Neural crest cell (in vitro differentiated cells): ENCODE measurements at places on chromosomes 6 and 20.
A peak's percentile ranks its signal among the peaks of the same experiment; 100 is the strongest.

DNA sequence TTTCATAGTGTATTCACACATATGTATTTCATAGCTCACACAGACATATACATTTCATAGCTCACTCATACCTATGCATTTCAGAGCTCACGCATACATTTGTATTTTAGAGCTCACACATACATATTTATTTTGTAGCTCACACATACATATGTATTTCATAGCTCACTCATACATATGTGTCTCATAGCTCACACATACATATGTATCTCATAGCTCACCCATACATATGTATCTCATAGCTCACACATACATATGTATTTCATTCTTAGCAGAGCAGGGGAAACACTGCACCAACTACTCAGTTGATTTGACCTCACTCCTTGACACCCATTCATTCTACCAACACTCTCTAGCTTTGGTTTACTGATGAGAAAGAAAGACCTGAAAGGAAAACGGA, 713.6 kb downstream of the QKI start:
- H3K27ac ChIP-seq = no peak overlapping the region
- no peaks in the 10 kb centered on the region for H3K27me3 ChIP-seq
- H3K36me3 ChIP-seq = peaks cover 6% of the 10 kb centered on the region

DNA sequence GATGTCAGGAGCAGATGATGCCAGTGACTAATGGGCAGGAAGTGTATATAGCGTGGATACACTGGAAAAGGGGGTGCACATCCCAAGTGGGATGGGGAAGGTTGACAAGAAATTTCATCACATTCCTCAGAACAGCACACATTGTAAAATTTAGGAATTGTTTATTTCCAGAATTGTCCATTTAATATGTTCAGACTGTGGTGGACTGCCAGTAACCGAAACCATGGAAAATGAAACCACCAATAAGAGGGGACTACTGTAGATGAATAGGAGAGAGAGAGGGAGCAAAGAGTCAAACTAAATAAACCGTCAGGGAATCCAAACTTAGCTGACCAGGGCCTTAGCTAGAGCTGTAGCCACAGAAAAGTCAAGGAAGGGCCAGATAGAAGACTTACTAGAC, 164.4 kb upstream of the PRDM1 start:
- DNase-seq = no peak
- no peak overlapping the region for H3K27ac ChIP-seq
- no peaks in the 10 kb centered on the region for H3K36me3 ChIP-seq
- no peak overlapping the region for H3K4me3 ChIP-seq
- H3K4me1 ChIP-seq = no peaks in the 10 kb centered on the region
- H3K27me3 ChIP-seq = no peaks in the 10 kb centered on the region

- no peaks in the 10 kb centered on the region for H3K36me3 ChIP-seq
- H3K27ac ChIP-seq = no peak overlapping the region
- no peaks in the 10 kb centered on the region for H3K4me1 ChIP-seq
- H3K4me3 ChIP-seq = no peak overlapping the region
Measured at GRCh38 chr6:130529569-130530149, 163.8 kb downstream of the TMEM200A start.

DNA sequence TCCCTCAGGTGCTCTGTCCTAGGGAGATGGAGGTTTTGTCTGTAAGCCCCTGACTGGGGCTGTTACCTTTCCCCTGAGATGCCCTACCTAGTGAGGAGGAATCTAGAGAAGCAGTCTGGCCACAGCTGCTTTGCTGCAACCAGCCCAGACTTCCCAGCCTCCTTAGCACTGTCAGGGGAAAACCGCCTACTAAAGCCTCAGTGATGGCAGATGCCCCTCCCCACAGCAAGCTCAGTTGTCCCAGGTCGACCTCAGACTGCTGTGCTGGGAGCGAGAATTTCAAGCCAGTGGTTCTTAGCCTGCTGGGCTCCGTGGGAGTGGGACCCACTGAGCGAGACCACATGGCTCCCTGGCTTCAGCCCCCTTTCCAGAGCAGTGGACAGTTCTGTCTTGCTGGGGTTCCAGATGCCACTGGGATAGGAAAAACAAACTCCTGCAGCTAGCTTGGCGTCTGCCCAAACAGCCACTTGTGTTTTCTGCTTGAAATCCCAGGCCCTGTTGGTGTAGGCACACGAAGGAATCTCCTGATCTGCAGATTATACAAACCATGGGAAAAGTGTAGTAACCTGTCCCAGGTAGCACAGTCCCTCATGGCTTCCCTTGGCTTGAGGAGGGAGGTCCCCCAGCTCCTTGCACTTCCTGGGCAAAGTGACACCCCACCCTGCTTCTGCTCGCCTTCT, 146.4 kb upstream of the PROKR2 start:
- no peak overlapping the region for H3K4me3 ChIP-seq
- no peaks in the 10 kb centered on the region for H3K4me1 ChIP-seq
- H3K27ac ChIP-seq = no peak overlapping the region
- peaks cover 3% of the 10 kb centered on the region for H3K36me3 ChIP-seq
- H3K27me3 ChIP-seq = peaks cover 46% of the 10 kb centered on the region

DNA sequence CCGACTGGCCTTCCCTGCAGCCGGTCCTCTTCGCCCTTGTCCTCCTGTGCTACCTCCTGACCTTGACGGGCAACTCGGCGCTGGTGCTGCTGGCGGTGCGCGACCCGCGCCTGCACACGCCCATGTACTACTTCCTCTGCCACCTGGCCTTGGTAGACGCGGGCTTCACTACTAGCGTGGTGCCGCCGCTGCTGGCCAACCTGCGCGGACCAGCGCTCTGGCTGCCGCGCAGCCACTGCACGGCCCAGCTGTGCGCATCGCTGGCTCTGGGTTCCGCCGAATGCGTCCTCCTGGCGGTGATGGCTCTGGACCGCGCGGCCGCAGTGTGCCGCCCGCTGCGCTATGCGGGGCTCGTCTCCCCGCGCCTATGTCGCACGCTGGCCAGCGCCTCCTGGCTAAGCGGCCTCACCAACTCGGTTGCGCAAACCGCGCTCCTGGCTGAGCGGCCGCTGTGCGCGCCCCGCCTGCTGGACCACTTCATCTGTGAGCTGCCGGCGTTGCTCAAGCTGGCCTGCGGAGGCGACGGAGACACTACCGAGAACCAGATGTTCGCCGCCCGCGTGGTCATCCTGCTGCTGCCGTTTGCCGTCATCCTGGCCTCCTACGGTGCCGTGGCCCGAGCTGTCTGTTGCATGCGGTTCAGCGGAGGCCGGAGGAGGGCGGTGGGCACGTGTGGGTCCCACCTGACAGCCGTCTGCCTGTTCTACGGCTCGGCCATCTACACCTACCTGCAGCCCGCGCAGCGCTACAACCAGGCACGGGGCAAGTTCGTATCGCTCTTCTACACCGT, 6.1 kb downstream of the UBD start:
- no peak overlapping the region for H3K27ac ChIP-seq
- H3K4me3 ChIP-seq = peak overlapping the region; percentile 54
- peaks cover 6% of the 10 kb centered on the region for H3K4me1 ChIP-seq
- H3K27me3 ChIP-seq = peaks cover 99% of the 10 kb centered on the region
- no peaks in the 10 kb centered on the region for H3K36me3 ChIP-seq

DNA sequence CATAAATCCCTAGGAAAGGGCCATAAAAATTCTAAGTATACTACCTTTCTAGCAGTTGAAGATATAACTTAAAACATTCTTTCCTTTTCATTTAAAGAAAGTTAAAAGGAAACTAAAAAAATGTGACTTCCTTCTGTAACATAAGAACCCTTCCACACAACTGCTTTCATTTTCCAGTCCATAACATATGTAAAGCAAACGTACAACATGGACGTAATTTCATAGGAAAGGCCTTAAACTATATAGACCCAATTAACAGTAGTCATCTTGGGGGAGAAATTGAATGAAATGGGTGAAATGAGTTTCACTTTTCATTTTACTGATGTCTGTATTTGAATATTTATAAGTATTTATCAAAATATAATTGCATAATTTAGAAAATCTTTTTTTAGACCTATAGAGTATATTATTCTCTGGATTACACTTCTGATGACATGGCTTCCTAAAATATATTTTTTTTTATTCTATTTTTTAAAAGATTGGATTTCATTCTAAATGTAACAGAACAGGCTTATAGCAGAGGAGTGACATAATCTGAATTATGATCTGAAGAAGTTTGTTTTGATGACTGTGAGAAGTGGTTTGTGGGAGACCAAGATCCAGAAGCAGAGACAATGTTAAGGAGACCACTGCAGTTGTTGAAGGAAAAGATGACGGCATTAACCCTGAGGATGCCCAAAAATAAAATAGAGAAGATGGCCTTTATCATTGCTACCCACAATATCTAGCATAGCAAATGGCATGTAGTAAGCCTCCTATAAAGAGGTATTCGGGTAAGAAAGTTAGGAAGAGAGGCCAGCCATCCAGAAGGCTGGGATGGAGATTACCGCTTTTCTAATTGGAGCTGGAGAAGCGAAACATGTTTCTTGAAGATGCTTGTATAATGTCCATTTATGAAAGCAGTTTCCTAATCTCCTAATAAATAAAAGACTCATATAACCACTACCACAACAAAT, 260.4 kb downstream of the PTPRK start:
- H3K27ac ChIP-seq = no peak overlapping the region
- H3K27me3 ChIP-seq = no peaks in the 10 kb centered on the region
- H3K36me3 ChIP-seq = peaks cover 3% of the 10 kb centered on the region
- no peak for DNase-seq
- H3K4me1 ChIP-seq = no peaks in the 10 kb centered on the region

DNA sequence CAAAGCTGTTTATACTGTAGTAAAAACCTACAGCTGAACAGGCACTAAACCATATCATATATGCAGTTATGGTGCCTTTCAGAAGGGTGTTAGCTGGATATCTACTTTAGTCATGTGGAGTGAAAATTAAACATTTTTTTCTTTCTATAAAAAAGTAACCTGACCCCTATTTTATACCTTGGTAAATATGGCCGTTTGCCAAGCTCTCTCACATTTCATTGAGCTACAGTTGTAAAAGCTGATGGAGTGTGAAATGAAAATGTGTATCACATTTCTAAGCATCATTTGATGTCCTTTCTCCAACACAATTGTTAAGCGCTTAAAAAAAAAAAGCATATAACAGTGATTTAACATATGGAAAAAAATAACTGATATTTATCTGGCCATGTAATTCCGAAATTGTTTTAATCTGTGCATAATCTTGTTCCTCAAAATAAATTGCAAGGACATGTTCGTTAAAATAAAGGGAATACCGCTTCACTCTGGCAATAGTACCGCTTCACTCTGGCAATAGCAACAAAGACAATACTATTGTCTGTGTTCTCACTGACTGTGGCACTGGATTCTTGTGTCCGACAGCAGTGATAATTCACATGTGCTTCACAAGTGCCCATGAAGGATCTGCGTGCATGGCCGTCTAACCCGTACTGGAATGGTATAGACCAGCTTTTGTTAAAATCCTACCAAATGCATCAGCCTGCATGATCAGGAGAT, 391.8 kb upstream of the SOX4 start:
- no peaks in the 10 kb centered on the region for H3K27me3 ChIP-seq
- H3K4me3 ChIP-seq = no peak overlapping the region
- H3K36me3 ChIP-seq = peaks cover 3% of the 10 kb centered on the region
- no peak for DNase-seq

DNA sequence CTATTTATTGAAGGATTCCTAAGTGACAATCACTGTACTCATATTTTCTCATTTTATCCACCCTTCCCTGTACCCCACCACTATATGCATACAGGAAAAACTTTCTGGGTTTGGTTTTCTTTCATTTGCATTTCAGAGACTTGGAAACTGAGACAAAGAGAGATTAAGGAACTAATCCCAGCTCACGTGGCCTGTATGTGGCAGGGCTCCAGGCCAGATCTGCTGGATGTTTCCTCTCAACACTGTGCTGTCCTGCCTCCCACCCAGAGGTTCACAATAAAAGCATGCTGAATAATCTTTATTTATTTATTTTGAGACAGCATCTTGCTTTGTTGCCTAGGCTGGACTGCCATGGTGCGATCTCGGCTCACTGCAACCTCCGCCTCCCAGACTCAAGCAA, 50.2 kb downstream of the CEP162 start:
- H3K36me3 ChIP-seq = peaks cover 26% of the 10 kb centered on the region
- H3K27ac ChIP-seq = no peak overlapping the region
- no peaks in the 10 kb centered on the region for H3K27me3 ChIP-seq

DNA sequence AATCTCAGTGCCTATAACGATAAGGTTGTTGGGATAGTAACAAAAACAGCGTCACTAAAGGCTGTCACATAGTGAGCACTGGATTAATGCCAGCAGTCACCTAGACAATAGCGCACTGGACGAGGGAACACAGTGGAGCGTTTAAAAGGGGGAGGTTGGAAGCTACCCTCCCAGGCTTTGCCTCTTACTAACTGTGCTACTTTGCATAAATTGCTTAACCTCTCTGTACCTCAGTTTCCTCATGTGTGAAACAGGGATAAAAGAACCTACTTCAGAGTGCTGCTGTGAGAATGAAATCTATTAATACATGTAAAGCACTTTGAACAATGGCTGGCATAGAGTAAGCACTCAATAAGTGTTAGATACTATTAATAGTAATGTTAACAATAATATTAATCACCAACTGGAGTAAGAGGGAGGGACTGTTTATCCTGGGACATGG, 10.5 kb downstream of the BCL2L1 start:
- H3K36me3 ChIP-seq = peaks cover 18% of the 10 kb centered on the region
- H3K27ac ChIP-seq = no peak overlapping the region
- H3K27me3 ChIP-seq = no peaks in the 10 kb centered on the region
- no peak for DNase-seq
- peaks cover 39% of the 10 kb centered on the region for H3K4me1 ChIP-seq

- peak; percentile 5 for DNase-seq
- H3K4me3 ChIP-seq = no peak overlapping the region
- H3K4me1 ChIP-seq = no peaks in the 10 kb centered on the region
- H3K27me3 ChIP-seq = no peaks in the 10 kb centered on the region
Measured at GRCh38 chr6:132768051-132768517, 10.4 kb upstream of the VNN2 start.

- H3K4me1 ChIP-seq = peaks cover 8% of the 10 kb centered on the region
- no peaks in the 10 kb centered on the region for H3K36me3 ChIP-seq
- H3K4me3 ChIP-seq = no peak overlapping the region
- no peaks in the 10 kb centered on the region for H3K27me3 ChIP-seq
- H3K27ac ChIP-seq = no peak overlapping the region
- DNase-seq = no peak
Measured at GRCh38 chr6:113432521-113433334, 424.4 kb upstream of the MARCKS start.

DNA sequence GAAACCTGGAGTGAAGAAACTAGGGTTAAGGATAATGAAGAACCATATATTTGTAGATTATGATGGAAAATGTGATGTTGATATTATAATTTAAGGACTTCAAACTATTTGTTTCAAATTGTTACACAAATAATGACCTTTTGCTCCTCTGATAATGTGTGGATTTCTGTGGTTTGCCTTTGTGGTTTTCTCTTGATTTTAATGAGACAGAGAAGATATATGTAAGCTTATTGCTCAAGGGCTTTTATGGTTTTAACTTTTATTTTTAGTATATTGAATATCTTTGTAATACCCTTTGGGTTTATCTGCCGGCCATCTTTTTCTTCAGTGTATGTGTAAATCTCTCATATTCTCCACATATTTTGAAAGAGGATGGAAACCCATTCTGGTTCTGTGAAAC, 362.3 kb downstream of the RIMS1 start:
- no peaks in the 10 kb centered on the region for H3K4me1 ChIP-seq
- H3K27ac ChIP-seq = no peak overlapping the region
- H3K36me3 ChIP-seq = no peaks in the 10 kb centered on the region
- H3K27me3 ChIP-seq = no peaks in the 10 kb centered on the region
- H3K4me3 ChIP-seq = no peak overlapping the region
